Putamen (tissue), 1 donor: ENCODE measurements at places on chromosomes 16 and 17.

- no peak for DNase-seq
These were observed 4.3 kb downstream of the ENDOV start for GRCh38 chr17:80419255-80419654.

GRCh38 chr16:64780445-64780844, 341.4 kb downstream of the CDH11 start:
- DNase-seq: no peak

DNA sequence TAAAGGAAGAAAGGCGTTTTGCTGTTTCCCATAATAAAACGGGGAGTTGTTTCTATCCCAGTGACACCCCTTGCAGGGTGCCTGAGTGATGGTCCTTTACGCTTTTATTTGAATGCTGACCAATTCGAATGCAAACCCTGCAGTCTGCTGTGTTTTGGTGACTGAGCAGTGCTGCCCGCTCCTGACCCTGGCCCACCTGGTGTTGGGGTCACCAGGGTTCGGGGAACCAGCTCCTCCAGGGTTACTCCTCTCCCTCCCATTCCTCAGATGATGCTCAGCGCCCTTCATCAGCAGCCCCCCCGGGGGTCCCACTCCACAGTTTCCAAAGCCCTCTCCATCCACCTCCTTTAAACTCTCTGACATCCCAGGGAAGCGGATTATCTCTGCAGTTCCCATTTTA, 6.0 kb downstream of the CA4 start:
- no peak for DNase-seq

GRCh38 chr16:65665586-65665985, 543.7 kb upstream of the CDH11 start:
- no peak for DNase-seq

GRCh38 chr16:81636298-81636993, 142.6 kb upstream of the PLCG2 start:
- no peak for DNase-seq

DNA sequence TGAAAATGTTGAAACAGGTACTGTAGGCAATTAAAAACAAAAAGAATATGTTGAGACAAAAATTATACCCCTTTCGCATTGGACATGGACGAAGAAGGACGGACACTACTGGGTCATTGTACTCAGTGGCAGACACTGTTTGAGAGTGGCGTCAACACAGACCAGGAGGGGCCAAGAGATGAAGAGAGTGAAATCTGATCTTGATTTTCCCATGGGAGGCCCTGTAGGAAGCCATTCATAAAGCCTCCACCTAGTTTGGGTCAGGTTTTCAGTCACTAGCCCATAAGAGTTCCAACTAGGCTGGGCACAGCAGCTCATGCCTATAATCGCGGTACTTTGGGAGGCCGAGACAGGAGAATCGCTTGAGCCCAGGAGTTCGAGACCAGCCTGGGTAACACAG, 23.6 kb upstream of the SMURF2 start:
- no peak for DNase-seq

DNA sequence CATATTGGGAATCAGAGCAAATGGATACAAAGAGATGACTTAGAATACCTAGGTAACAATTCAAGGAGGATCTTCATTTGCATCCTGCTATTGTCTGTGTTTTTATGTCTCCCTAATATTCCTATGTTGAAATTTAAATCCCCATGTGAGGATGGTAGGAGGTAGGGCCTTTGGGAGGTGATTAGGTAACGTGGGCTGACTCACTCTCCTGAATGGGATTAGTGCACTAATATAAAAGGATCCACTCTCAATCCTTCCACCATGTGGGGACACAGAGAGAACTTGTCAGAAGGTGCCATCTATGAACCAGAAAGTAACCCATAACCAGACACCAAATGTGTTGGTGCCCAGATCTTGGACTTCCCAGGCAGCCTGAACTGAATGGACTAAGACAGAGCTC, 83.4 kb downstream of the CDH8 start:
- DNase-seq: no peak

DNA sequence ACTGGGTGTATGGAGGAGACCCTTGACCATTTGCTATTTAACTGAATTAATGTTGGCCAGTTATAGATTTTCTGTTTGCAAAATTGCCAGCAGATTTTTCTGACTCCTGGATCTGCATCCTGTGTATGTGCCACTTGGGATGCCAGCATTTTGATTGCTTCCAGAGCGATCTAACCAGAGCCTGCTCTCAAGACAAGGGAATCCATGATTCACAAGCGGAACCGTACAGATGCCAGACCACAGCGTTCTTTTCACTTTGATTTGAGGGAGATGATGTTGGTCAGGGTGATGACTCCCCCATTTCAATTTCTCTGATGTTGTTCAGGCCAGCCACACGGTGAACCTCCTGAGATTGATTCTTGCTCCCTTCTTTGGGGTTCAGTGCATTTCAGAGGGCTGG, 228.7 kb downstream of the CDH13 start:
- DNase-seq: no peak

DNA sequence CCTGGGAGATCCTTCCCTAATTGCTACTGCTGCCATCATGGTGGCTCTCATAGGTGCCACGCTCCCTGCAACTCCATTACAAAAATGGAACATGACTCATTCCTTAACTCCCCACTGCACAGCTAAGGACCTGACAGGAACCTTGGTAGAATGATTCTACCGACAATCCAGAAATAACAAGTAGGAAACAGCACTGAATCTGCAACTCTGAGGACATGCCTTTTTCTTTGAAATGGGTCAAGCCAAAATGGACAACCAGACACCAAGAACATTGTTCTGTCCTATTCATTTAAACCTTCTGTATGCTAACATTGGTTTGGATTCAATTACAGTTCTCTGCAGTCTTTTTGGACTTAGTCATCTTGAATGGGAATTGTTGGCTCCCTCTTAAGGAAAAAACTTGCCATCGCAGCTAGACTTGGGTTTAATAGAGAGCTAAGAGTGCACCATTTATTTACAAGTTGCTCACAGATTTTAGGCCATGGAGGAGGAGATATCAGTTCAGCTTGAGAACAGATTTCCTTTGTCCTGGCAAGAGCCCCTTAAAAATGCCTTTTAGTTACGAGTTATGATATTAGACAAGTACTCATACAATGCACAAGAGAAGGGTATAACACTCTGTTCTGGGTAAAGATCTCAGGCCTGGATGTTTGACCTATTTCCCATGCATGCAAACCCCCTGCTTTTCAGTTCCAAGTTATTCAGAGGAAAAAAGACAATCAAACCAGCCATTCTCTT, 20.9 kb upstream of the NSRP1 start:
- no peak for DNase-seq

GRCh38 chr16:3965306-3965705, 84.8 kb upstream of the CREBBP start:
- no peak for DNase-seq

GRCh38 chr16:56357241-56357764, 68.0 kb downstream of the AMFR start:
- DNase-seq: no peak

- DNase-seq: no peak
These were observed 12.8 kb upstream of the PRR14 start for GRCh38 chr16:30637944-30638343.

DNA sequence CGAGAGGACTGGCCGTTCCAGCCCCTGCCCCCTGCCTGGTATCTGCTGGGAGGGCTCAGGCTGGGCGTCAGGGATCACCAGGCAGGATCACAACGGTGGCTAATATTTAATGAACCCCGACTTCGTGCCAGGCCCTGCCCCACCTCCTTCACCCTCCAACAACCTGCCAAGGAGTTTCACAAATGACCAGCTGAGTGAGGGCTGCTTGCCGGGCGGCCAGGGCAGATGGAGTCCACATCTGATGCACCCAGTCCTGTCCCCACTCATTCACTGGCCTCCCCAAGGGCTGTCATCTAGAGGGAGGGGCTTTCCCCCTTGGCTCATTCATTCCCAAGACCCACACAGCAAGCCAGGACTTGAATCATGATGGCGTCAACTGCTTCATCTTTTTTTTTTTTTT, 17.5 kb downstream of the UBALD1 start:
- DNase-seq: no peak

GRCh38 chr16:28526201-28527099, 12.3 kb downstream of the NUPR1 start:
- no peak for DNase-seq

DNA sequence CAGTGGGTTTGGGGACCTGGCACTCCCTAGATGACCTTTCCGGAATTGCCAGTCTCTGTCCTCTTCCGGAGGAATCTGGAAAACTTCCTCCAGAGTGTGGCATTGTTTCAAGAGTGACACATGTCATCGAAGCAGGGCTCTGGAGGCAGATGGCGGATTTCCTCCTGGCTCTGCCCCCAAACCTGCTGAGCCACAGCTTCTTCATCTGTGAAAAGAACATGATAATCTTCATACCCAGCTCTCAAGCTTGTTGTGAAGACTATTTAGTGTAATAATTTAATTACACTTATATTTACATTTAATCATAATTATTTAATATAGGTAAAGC, 19.7 kb upstream of the TEX2 start:
- no peak for DNase-seq

DNA sequence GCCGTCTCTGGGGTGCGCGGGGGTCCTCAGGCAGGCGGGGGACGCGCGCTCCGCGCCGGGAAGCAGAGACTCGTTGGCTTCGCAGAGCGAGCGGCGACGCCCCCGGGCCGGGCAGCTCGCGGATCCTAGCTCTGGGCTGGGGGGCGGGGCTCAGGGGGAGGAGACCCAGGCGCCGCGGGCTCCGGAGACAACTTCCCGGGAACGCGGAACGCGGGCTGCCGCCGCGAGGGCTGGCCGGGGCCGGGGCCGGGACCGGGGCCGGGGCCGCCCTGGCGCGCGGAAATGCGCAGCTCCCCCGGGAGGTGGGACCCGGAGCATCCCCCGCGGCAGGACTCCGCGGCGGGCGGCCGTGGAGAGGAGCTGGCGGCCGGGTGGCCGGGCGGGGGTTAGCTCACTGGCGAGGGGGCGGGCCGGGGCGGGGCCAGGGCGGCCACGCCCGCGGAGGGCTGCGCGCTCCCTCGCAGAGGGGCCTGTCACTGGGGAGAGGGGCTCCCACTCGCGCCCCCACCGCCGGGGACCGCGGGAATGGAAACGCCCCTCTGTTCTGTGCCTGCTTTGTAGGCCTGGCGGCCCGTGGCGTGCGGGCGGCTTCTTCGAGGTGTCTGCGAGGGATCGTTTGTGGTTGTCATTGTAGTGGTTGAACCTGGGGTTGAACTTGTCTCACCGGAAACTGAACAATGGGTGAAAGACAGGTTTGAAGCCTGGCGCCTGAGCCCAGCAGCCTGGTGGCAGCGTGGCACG, at the start of gene GAS7:
Gene GAS7 (minus strand): TSS at position 98 of the 741 bp plus-strand sequence.
- DNase-seq: peak; percentile 38

DNA sequence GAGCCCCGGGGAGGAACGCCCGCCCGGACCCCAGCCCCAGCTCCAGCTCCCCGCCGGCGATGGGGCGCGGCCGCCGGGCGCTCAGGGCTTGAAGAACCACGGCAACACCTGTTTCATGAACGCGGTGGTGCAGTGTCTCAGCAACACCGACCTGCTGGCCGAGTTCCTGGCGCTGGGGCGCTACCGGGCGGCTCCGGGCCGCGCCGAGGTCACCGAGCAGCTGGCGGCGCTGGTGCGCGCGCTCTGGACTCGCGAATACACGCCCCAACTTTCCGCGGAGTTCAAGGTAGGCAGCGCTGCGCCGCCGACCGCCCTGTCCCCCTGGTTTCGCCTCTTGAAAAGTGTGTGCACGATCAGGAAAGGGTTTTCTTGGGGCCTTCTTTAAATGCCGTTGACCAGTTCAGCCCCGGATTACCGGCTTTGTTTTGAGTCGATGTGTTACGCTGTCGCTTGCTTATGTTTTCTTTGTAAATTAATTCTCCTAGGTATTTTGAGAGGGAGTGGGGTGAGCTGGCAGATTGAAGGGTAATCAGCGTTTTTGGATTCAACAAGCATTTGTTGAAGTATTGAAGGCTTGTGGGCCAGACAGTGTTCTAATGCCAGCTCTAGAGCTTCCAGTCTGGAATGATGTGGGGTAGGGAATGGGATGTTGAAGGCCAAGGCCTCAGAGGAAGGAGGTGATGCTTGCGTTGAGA, 681 bp downstream of the USP43 start:
- DNase-seq: no peak

DNA sequence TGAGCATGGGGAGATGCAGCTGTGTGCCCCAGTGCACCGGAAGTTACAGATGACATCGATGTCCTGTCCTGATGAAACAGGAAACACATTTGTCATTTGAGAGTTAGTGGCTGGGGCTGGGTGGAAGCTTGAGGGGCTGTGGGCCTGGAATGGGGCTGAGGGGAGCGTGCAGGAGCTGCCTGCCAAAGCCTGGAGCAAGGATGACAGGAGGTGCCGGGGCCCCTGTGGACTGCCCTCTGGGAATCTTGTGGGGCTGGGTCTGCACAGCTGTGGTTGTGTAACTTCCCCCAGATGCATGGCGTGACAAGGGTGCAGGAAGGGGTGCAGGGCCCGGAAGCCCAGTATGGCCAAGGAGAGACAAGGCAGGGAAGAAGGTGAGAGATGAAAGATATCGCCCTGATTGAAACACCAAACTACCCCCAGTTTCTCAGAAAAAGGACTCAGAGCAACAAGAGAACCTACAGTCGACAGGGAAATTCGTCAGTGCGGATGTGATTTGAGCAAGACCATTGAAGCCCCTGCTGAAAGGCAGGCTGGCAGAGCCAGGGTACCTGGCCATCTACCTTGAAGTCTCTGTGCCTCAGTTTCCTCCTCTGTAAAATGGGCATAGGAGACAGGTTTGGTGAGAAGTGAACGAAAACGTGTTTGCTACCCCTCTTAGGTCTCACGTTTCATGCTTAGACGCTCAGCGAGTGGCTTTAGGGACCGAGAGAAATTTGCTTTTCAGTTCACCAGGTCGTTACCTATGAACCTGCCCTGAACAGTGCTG, 8.8 kb downstream of the MMP25 start:
- DNase-seq: no peak

GRCh38 chr16:48963901-48964615, 317.6 kb downstream of the CBLN1 start:
- no peak for DNase-seq

DNA sequence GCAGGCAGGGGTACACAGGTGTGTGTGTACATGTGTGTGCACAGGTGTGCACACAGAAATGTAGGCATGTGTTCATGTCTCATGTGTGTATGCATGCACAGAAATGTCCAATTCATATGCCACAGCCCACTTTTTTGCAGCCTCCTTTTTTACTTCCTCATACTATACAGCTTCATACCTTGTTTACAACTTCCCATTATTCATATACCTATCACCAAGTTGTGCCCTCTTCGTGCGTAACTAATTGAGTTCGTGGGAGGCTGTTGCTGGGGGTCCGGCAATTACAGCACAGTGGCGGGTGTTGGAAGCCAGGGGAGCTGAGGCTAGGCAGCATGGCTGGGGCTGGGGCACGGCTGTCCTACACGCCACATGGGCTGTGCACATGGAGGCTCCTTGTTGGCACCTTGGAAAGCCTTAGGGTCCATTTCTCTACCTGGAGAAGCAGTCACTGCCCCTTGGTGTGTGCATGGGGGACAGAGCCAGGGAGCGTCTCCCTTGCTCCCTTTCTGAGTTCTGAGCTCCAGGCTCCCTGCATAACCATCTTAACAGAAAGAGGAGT, 266.7 kb downstream of the ENGASE start:
- no peak for DNase-seq

DNA sequence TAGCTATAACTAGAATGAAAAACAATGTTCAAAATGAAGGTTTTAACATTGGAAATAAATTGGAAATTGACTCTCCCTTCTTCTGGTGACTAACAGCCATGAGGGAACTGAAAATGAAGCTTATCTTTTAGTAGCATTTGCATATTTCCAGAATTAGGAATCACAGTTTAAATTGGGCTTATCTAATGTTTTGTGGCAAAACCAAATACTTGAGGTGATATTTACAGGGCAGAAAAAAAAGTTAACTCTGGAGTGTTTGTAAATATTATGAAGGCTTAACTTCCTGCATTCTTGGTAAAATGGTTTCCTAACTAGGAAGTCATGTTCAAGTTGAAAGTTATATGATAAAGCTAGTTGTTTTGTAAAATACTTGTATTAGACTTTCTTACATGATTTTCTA, 96.4 kb upstream of the SOX9 start:
- DNase-seq: no peak
